ENCODE measurements at places on chromosomes 7 and 10.
A peak's percentile ranks its signal among the peaks of the same experiment; 100 is the strongest.

- peak; percentile 93 for DNase-seq
Measured at GRCh38 chr10:124717911-124718741, 26.1 kb downstream of the FAM53B start.

DNA sequence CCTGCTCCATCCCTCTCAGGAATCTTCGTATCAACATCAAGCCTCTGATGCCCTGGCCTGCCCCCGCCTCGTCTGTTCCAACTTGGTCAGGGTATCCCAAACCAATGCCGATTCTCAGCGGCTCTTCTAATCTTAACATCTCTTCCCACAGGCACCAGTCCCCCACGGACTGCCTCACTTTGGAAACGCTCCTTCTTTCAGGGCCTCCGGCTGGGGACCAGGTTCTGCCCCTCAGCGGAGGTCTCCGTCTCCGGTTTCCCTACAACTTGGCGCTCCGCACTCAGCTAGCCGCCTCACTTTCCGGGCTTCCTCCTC lies 488 bp downstream of the ABCF2 start:
- no peak for DNase-seq

DNA sequence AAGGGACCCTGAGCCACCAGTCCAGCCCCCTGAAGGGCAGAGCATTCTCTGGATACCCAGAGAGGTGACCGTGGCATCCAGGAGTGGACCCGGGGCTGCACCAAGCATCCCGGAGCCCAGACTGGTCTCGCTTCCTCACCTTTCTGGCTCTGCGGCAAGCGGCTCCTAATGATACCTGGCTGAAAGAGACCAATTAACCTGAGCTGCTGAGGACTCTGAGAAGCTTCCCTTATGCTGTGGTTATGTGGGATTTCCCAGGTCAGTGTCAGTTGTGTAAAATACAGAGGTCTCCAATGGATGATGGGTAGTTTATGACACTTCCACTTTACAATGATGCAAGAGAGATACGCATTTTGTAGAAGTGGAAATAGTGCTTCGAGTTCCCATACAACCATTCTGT lies 51.5 kb downstream of the PFKFB3 start:
- DNase-seq = no peak

DNA sequence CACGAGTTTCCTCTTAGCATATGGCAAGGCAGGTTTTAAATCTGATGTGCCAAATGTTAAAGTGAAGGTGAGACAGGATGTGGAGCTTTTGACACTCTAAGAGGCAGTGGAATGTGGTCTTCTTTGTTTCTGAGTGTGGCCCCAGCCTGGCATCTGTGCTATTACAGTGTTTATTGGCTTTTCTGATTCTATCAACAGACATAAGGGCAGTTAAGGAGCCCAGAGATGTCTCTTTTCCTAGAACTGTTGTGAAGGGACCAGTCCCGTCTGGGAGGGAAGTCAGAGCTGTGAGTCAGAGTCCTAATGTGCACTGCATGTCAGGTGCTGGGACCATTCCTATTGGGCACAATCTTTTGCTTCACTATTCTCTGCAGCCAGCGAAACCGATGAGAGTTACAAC lies 32.5 kb downstream of the TRUB1 start:
- DNase-seq = no peak
